ENCODE measurements at places on chromosomes 12 and 14.

DNA sequence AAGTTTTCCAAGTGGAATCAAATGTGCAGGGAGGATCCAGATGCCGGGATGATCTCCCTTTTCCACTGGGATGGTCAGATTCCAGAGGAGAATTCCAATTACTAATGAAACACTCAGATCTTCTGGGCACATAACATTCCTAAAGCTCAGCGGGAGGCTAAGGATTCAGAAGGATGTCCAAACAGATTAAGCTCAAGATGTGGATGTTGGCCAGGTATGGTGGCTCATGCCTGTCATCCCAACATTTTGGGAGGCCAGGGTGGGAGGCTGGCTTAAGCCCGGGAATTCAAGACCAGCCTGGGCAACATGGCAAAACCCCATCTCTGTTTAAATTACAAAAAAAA is 62.0 kb upstream of the PNMA1 start:
- DNase-seq, result no peak

DNA sequence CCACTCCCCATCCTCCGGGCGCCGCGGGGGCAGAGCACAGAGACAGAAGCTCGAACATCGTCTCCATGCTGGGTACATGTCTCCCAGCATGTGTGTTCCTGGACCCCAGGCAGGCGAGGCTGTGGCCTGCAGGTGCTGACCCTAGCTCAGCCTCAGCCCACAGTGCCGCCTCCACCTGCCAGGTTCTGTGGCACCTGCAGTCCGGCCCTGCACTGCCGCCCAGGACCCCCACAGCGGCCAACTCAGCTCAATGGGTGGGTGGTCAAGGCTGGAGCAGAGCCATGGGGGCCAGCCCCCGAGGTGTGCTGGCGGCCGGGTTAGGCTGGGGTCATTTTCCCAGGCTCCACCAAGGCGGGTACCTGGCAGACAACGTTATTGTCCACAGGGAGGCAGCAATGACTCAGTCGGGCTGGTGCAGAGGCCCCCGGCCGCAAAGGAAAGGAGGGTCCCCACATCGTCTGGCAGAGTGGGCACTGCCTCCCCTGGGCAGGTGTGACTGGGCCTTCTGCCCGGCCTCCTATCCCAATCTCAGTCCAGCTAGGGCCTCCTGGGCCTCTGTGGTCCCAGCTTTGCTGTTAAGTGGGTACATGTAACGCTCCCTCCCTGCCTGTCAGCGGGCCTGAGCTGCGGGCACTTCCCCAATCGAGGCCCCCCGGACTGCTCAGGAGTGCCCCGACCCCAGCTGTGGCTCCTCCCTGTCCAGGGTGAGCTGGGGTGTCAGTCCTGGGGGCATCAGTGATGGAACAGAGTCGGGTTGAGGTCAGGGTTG is 20.2 kb upstream of the NUDT14 start:
- DNase-seq, result no peak

- no peak for DNase-seq
These were observed 36.5 kb upstream of the FRS2 start for GRCh38 chr12:69433653-69434052.

DNA sequence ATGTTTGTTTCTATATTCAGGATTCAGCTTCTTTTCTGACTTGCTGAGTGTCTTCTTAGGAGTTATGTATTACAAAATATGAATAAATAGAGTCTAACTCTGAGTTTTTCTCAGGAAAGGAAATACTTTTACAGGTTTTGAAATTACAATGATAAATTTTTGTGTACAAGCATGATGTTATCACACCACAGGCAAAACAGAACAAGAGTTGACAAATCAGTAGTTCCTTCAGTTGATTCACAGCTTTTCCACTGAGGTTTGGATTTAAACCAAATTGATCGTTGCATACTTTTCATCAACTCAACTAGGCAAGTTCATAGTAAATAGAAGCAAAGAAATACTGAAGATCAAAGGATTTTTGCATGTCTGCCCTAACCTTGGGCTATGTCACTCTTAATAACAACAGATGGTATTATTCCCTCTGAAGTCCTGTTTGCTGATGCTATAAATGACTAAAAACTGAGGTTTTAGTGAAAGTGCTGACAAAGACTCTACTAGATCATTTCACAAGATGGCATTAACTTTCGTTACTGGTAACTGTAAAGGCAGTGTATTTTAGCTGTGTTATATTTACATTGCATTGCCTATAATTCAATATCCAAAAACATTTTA is 520.2 kb downstream of the FLRT2 start:
- no peak for DNase-seq

GRCh38 chr12:4438834-4439596 is 6.6 kb downstream of the FGF6 start:
- no peak for DNase-seq

- no peak for DNase-seq
These were observed 10.0 kb downstream of the SBNO1 start for GRCh38 chr12:123354600-123354999.

DNA sequence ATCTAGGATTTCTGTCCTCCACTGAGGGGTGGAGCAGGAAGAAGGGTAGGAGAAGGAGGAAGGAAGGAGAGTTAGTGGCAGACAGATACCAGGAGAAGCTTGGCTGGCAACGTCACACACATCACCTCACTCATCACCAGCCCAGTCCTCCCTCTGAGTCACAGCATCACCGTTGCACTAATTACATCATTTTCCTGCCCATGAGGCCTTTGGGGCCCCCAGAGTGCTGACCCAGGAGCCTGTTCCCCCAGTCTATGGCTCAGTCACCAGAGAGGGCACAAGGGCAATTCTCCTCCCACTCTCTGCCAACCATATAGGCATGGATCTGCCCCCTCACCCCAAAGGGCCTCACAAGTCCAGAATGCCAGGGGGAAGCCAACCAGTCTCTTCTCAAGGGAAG is 4.6 kb downstream of the RND1 start:
- DNase-seq, result no peak

DNA sequence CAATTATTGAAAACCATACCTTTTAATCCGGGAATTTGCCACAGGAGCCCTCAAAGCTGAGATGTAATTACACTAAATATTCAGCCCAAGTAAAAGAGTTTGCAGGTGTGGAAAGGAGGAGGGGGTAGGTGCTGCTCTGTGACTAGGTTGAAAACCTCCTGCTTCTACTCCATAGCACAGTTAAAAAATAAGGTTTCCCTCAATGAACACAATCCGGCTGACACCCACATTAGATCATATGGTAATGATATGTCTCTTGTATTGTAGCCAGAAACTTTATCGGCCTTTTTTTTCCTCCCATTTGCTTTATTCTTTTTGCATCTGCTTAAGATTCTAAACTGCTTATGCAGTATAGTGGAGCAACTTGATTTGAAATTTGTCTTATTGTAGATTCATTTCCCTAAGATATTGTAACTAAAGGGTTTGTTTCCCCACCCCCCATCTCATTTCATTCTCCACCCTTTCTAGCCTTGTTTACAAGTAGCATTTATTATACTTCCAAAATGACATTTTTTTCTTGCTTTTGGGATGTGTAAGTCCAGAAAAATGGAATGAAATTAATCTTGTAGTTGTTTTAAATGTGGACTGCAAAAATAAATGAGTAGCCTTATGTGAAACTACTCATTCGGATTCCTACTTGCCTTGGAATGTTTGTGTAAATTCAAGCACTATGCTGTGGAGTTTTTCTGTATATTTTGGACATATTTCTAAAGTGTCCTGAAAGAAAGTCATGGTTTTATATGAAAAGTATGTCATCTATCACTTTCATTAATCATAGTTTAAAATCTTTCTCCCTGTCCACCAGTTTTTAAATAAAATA is at the start of gene DCN:
DCN (minus strand) TSS at position 182 of the 820 bp plus-strand sequence. CDS start 4,265 bp downstream, outside the sequence.
- no peak for DNase-seq
